ENCODE measurements at places on chromosomes 2 and 18.
A peak's percentile ranks its signal among the peaks of the same experiment; 100 is the strongest.

GRCh38 chr18:31814132-31814531 lies 53.5 kb upstream of the SLC25A52 start:
- no peak for DNase-seq

DNA sequence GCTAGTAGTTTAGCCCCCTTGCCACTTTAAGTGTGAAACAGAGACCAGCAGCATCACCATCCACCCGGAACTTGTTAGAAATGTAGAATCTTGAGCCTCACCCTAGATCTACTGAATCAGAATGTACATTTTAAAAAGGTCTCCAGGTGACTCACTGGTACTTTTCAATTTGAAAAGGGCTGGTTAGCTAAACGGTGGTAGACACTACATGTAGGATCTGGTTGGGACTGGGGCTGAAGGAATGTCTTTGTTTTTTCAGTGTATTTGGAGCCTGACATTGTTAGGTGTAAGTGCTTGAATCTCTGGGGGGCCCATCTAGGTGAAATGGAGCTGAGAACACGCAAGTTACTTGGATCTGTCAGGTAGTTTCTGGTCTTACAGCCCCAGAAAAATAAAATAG lies 44.0 kb upstream of the XPO1 start:
- no peak for DNase-seq

DNA sequence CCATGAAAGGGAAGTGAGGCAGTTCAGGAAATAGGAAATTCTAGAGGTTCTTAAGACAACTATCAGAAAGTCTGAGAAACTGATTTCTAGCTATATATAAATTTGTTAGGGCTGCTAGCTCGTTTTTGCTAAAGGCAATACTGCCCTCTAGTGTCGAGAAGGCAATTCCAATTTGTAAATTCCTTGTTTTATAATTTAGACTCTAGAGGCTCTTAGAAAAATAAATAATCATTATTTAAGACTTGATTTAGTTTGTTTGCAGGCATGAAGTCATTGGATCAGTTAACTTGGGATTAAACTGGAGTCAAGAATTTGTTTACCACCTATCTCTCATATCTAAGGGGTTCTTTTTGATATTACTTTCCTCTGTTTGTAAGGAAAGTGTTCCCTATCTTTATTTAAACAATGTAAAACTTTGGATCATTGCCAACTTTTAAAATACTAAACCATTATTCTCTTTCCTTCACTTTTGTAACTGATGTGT lies 66.2 kb downstream of the ACVR2A start:
- DNase-seq, result peak; percentile 25

DNA sequence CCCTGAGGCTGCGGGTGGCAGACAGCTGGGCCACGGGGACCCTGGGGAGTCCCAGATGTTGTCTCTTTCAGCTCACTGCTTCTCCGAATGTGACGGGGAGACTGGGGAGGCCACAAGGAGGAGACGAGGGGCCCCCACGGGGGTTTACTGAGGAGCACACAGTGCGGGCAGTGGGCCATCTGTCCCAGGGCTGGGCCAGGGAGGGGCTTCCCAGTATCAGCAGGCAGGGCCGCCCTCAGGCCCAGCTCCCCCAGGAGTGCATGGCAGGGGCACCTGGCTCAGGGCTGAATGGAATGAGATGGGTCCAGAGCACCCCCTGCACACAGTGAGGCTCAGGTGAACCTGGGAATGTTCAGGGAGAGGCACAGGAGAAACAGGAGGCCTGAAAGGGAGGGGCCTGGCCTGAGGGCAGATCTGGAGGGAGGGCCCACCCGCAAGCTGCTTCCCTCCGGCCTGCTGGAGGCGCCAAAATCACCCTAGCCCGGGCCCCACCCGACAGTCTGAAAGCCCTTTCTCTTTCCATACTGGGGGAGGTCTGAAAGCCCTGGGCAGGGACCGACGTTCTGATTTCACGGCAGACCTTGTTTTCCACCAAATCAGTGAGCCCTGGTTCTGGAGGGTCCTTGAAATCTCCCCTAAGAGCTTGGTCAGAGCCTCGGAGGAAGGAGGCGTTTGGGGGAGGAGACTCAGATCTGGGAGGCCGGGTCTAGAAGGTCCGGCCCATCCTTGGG lies 35.5 kb upstream of the PTMA start:
- DNase-seq, result no peak

DNA sequence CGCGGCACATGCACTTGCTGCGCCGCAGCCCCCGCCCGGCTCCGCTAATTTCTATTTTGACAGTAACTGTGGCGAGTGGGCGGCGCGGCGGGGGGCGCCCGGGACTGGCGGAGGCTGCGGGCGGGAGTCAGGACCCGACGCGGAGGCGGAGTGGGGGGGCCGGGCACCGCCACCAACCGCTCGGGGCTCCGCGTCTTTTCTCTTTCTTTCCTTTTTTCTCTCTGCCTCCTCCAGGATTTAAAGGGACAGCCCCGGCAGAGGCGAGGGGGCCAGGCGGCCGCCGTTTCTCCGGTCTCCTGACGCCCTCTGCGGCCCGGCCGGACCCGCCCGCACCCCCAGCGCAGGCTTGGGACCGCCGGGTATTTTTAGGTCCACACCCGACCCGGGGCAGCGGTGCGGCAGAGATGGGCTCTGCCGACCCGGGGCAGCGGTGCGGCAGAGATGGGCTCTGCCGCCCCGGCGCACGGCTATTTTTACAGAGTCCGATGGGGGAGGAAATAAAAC lies 460 bp upstream of the ZBTB7C start:
- DNase-seq, result no peak

GRCh38 chr2:75710220-75710576 lies 517 bp downstream of the GCFC2 start:
- DNase-seq, result no peak

DNA sequence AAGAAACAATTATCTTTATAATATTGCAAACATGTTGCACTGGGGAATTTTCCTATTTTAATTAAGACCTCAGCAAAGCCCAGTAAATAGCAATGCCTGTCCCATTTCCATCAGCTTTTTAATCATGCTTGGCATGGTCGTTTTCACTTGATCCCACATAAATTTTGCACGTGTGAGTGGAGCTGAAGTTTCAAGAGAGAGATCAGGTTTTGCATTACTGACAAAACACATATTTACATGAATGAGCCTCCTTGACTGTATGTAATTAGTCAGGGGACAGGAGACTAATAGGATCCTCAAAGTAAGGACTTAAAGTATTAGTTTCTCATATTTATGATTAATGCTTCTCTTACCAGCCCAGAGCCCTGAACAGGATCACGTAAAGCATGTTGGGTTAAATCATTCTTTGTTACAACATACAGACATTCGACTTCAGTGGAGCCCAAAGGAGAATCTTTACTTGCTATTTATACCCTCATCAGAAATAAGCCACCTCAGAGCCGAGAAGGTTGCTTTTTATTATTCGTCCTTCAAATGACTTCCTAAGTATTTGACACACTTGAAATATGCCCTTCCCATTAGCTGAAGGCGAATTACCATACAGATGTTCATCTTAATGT lies 711.3 kb downstream of the GALR1 start:
- no peak for DNase-seq

GRCh38 chr2:116891191-116891590 lies 923.3 kb upstream of the DDX18 start:
- no peak for DNase-seq

- DNase-seq, result no peak
Measured at GRCh38 chr2:88608184-88608583, 19.1 kb downstream of the EIF2AK3 start.

GRCh38 chr2:106863387-106863786 lies 22.6 kb downstream of the ST6GAL2 start:
- no peak for DNase-seq

DNA sequence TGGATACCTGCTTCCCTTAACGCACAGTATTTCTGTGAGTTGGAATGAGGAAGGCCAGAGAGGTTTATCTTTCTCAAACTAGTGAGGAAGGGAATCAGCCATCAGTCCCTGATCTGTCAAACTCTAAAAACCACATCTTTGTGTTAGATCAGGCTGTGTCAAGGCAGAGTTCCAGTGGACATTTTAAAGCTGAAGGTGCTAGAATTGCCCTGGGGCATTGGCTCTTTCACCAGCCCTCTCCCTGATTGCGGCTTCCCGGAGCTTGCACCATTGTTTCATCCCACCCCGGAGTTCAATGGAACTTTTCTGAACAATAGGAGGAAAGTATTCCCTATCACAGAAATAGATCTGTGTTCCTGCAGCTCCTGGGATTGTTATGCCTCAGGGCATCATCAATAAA lies 110.2 kb downstream of the RNF144A start:
- no peak for DNase-seq

DNA sequence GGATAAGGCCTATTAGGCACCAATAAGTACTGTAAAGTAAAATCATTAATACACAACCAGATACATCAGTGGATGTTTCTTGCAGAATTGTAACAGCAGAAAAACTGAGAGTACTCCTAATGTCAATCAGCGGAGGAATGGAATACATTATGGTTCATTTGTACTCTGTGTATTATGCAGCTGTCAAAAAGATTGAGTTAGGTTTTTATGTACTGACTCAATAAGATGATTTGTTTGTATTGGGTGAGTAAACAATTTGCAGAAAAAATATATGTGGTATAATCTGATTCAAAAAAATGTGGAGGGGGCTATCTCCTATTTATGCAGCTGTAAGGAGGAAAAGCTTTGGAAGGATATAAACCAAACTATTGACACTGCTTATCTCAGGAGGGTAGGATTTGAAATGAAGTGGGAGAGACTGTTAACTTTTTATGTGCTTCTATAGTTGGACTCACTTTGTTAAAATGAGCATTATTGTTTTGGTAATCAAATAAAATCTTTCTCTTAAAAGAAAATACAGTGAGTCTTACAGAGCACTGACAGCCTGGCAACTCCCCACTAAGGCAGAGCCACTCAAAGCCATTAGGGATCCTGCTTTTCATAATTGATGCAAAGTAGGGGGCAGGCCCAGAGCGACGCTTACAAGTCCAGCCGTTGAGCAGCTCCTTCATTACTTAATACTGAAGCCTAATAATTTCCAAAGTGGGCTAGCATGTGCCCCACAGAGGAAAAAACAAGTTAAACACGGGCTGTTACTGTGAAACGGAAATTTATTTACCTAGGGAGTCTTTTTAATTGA lies 168.8 kb downstream of the PHLPP1 start:
- no peak for DNase-seq

GRCh38 chr2:207528980-207529329 lies 807 bp upstream of the CREB1 start:
- DNase-seq, result peak; percentile 48

GRCh38 chr2:232345251-232345650 lies 33.3 kb upstream of the ALPP start:
- no peak for DNase-seq

DNA sequence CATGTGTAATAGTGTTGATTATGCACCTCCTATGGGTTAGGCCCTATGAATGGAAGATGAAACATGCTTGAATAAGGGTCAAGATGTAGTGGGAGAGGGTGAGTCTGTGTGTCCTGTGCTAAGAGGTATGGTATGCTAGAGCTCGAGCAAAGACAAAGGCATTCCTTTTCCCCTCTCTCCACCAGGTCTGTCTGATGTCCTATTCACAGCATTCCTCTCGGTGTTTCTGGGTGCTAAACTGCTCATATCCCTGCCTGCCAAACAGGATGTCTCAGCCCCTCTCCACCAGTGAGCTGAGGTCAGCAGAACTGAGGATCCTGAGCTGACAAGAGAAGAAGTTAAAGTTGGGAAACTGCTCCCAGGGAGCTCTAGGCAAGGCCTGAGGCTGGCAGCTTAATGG lies 344.9 kb downstream of the TSN start:
- DNase-seq, result no peak

- DNase-seq, result no peak
Measured at GRCh38 chr2:234818937-234819336, 132.9 kb upstream of the SH3BP4 start.

- no peak for DNase-seq
Measured at GRCh38 chr18:13611601-13612195, 114.7 kb downstream of the FAM210A start.

- no peak for DNase-seq
Measured at GRCh38 chr18:24022161-24022560, 7.6 kb downstream of the TTC39C start.

- DNase-seq, result no peak
Measured at GRCh38 chr2:42613281-42614064, 45.0 kb downstream of the MTA3 start.

- no peak for DNase-seq
Measured at GRCh38 chr2:66442516-66443185, 7.7 kb downstream of the MEIS1 start.

- DNase-seq, result no peak
Measured at GRCh38 chr18:25827961-25828561, 262.4 kb downstream of the SS18 start.

- DNase-seq, result no peak
Measured at GRCh38 chr2:200466425-200467418, 43.1 kb downstream of the KCTD18 start.

DNA sequence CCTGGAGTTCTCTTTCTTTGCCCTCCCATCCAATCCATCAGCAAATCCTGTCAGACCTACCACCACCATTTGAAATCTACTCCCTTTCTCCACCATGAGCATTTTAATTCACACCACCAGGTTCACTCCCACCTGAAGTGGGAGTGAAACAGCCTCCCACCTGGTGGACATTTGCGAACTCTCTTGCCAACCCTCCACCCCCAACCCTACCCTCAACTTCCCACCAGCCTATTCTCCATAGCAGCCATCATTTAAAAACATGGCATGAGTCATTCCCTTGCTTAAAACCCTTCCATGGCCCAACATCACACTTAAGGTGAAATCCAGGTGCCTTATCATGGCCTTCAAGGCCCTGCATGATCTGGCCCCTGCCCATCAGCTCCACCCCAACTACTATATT lies 3.5 kb downstream of the RTKN start:
- no peak for DNase-seq

DNA sequence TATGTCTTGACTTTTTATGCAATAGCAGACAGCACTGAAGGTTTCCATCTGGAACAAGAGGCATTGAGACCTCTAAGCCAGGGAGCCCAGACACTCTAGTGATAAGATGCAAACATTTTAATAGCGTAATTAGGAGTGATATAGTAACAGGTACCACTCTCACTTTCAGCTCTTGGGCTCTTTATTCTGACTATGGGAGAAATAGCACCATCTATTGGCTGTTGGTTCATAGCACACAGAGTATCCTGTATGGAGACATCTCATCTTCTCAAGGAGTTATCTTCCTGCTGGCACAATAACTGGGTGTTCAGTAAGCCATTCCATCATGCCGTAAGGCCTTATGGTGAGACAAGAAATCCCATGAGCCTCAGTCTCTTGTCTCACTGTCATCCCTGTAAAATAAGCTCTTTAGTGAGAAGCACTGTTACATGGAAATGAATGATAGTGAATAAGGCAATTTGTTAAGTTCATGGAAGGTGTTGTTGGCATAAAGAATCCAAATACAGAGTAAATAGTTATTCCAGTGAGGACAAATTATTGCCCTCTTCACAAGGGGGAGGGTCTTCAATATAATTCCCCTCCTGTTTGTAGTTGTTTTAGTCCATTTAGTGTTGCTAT lies 48.3 kb downstream of the THUMPD2 start:
- no peak for DNase-seq

DNA sequence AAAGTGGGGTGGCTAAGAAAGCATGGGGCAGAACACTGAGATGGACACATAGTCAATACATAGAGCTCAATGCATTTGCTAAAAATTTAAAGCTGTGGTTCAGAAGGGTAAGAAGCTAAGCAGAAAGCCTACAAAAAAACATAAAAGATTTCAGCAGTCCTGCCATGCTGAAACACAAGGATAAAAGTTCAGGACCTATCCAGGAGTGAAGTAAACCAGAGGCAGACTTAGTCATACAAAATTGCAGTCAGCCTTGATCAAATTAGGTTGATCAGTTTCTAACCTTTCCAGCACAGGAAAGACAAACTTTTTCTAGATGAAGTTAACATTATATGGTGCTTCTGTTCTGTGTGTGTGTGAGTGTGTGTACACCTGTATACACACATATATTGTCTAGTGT lies 120.8 kb upstream of the RBMS1 start:
- no peak for DNase-seq

GRCh38 chr2:218216336-218216673 lies 684 bp upstream of the ARPC2 start:
- no peak for DNase-seq

All from activated T-cell treated with anti-CD3 and anti-CD28 coated beads for 4 hours (primary cell).